ENCODE measurements at places on chromosomes 11 and 22.

- peak; percentile 23 for DNase-seq
Observed at GRCh38 chr11:101848262-101848661, 66.5 kb upstream of the CEP126 start.

DNA sequence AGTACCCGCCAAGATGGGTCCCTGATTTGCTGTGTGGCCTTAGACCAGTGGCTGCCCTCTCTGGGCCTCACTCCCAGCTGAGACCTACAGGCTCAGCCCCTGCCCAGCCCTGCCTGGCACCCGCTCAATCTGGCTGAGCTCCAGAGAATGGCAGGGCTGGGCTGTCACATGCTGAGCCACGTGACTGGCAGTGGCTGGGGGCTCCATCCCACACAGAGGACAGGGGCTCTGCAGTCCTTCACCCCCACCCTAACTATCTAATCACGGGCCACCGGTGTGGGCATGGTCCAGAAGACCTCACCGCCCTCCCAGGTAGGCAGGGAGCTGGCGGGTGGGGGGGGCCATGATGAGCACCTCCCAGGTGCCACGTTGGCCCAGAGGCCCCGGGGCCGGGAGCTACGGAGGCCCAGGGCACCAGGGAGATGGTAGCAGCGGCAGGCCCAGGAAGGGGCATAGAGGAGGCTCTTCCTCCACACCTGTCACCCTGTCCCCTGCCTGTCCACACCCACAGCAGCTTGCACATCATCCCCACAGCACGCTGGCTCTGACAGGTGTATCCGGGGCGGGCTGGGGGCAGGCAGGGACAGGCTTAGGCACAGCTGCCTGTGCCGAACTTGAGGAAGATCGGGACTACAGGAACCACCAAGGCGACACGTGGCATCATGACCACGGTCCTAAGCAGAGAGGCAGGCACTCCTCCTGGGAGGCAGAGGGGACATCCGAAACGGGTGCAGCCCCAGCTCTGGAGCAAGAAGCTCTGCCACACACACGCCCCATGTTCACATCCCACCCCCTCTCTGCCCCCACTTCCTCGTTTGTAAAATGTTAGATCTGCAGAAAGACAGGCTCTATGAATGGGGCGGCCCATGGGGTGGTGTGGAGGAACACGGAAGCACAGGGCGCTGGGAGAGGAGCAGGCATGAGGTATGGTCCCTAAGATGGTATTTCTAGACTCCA lies 1.5 kb upstream of the ALDH3B1 start:
- peak; percentile 99 for DNase-seq

- no peak for DNase-seq
Observed at GRCh38 chr11:107249054-107249453, 208.6 kb downstream of the CWF19L2 start.

DNA sequence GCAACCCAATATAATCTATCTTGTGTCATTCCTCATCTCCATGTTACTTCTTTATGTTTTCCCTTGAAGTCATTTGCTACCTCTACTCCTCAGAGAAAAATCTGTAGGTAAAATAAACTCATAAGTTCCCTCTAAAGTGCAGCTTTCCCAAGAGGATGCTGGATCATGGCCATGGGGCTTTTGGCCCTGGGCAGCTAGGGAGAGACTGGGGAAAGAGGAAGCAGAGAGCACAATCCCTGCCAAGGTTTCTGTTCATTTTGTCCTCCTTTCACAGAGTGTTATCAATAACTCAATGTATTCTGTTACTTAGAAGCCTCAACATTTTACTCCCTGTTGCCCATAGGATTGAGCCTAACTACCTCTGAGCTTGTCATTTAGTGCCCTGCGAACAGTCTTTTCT lies 9.0 kb downstream of the RNF121 start:
- DNase-seq, result no peak

DNA sequence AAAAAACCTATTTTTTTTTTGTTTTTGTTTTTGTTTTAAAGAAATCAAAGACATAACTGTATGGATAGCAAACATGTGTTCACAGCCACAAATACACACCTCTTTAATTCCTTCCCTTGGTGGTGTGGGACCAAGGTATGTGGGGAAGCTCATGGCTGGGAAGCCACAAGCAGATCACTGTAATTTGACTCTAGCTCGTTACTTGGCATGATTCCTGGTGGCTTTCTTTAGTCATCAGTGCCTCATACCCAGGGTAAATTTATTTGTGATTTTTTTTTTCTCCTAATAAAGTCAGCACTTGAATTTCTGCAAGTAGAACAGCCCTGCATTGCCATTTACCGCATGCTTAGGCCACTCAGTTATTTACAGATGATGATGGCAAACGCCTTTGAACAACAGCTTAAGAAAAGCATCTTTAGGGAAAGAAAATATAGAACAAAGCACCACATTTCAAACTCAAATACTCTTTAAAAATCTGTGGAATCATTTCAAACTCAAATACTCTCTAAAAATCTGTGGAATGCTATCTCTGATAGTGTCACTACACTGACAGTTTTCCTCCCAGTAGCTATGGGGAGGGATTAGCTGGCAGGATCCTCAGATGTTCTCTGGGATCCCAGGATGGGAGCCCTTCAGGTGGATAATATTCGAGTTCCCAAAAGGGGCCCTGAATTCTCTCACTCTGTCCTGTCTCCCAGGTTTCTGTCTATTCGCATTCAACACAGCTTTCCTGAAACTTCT lies 687.2 kb downstream of the OPCML start:
- no peak for DNase-seq

GRCh38 chr22:25540166-25540907 lies 24.1 kb upstream of the GRK3 start:
- no peak for DNase-seq

- no peak for DNase-seq
Observed at GRCh38 chr22:27207907-27208306, 550.5 kb downstream of the MIAT start.

DNA sequence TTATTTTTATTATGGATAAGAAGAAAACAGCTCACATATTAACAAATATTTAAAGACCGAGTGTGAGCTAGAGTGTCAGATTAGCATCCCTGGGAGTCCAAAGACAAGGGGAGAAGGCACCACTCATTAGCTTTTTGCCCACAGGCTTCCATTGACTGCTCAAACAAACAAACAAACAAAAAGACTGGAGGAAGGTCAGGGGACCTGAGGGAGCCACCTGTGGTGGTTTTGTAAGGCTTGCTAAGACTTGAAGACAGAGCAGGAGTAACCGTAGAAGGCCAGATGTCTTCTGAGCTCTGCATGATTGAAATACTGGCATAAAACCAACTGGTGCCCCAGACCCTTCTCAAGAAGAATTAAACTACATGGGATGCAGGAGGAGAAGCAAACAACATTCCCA lies 395.2 kb upstream of the CNTN5 start:
- DNase-seq, result no peak

GRCh38 chr11:129410395-129410960 lies 34.8 kb downstream of the BARX2 start:
- no peak for DNase-seq

DNA sequence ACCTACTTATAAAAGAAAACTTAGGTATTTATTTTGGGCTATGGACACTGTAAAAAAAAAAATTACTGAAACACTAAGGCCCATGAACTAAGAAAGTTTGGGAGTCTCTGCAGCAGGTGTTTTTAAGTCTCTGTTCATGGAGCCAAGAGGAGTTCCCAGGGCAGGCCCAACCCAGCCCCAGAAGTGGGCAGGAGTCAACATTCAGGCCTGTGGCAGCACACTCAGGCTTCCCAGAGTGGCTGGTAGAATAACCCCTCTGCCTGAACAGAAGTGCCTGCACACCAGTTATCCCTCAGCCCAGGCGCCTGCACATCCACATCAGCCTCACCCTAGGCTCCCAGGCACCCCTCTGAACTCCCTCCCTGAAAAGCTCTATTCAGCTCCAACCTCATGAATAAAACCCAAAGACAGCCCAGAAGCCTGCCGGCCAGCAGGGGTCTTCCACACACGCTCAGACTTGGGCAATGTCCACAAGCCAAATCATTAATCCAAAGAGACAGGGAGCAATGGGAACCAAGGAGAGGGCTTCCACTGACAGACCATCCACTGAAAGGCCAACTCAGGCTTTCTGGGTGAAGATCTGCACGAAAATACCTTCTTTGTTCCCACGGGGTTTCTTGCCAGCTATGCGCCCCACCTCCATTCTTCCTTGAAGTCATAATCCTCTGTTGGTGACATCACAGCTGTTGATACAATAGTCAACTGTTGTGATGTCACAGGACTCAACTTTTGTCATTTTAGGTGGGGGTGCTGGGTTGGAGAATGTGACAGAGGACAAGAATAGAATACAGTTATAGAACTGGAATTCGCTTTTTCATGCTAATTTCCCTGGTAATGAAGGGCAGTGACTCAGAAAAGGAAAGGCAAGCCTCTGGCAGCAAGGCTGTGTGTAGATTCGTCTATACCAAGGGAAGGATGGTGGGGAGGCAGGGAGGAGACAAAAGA lies 83.7 kb downstream of the RPL27A start:
- no peak for DNase-seq

DNA sequence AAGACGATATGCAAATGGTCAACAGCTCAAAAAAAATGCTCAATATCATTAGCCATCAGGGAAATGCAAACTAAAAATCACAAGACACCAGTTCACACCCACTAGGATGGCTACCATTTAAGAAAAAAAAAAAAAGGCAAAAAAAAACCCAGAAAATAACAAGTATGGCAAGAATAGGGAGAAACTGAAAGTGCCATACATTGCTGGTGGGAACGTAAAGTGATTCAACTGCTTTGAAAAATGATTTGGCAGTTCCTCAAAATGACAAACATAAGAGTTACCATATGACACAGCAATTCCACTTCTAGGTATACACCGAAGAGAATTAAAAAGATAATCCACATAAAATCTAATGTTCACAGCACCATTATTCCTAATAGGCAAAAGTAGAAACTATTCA lies 47.5 kb downstream of the PICALM start:
- DNase-seq, result peak; percentile 28

DNA sequence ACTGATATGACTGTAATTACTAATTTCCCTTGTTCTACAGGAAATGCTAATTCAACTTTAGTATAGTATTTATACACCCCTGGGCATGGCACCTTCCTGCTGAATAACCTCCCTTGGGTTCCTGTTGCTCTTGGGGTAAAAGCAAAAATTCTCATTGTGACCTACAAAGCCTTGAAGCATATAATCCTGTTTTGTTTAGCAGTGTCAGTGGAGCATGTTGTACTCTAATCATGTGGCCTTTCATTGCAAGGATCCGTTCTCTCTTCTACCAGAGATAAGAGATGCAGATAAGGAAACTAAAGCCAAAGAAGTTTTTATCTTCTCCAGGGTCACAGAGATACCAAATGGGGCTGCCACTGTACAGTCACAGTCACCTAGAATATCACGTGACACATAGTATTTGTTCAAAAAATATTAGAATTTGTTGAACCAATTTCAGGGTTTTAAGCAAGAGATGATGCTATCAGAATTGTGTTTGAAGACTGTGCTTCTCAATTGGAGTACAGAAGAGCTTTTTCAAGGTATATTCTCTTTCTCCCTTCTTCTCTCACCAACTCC lies 25.1 kb downstream of the CSRP3 start:
- no peak for DNase-seq

GRCh38 chr22:30079952-30080533 lies at the start of gene HORMAD2:
Gene HORMAD2, plus strand, starts transcription at chr22:30080464. Its CDS starts 13,489 bp downstream, at chr22:30093953.
- DNase-seq, result no peak

GRCh38 chr22:31127181-31127772 lies 4.5 kb downstream of the INPP5J start:
- DNase-seq, result no peak

GRCh38 chr11:128628686-128629085 lies 41.3 kb upstream of the ETS1 start:
- DNase-seq, result no peak

DNA sequence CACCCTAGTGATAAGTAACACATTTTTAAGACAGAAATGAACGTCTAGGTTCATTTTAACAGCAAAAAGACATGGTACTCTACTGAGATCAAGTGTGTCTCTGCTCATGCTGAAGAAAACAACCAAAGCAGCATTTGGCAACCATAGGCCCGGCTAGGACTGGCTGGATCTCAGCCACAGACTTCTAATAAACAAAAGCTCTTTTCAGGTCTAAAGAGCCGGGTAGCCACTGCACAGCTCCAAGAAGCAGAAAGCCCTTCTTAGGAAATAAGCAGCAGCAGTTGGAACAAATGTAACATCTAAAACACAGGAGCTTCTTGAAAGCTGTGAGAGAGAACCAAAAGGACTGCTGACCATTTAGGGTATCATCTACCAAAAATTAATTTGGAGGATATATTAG lies 37.6 kb downstream of the PITPNB start:
- no peak for DNase-seq

DNA sequence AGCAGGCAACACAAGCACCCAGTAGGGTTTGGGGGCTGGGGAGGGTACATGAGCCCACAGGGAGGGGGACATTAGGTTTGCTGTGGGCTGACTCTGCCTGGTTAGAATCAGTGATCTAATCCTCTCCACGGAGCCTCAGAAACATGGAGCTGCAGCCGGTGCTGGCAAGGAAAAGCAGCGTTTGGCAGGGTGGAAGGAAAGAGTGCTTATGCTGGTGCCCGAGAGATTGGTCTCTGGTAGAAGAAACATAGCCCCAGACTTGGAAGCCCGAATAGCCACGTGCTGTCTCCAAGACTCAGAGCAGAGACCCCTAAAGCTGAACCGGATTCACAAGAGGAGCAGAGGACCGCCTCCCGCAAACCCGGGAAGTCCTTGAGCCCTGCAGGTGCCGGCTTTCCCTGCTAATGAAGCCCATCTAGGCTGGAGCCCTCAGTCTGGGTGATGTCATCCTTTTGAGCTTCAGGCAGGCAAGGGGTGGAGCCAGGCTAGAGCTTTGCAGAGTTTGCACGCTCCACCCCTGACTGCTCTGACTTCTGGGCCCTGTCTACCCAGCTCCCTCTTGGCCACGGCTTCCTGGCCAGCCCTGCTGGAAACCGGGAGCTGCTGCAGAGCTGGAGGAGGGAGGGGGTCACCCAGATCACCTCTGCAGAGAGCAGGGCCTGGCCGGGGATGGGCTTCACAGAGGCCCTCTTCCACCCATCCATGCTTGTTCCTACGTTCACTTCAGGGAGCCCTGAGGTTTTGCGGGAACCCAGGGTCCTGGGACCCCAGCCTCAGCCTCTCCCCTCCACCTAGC lies 35.0 kb upstream of the JAM3 start:
- peak; percentile 77 for DNase-seq

- DNase-seq, result no peak
Observed at GRCh38 chr11:122721201-122721963, 65.9 kb downstream of the UBASH3B start.

DNA sequence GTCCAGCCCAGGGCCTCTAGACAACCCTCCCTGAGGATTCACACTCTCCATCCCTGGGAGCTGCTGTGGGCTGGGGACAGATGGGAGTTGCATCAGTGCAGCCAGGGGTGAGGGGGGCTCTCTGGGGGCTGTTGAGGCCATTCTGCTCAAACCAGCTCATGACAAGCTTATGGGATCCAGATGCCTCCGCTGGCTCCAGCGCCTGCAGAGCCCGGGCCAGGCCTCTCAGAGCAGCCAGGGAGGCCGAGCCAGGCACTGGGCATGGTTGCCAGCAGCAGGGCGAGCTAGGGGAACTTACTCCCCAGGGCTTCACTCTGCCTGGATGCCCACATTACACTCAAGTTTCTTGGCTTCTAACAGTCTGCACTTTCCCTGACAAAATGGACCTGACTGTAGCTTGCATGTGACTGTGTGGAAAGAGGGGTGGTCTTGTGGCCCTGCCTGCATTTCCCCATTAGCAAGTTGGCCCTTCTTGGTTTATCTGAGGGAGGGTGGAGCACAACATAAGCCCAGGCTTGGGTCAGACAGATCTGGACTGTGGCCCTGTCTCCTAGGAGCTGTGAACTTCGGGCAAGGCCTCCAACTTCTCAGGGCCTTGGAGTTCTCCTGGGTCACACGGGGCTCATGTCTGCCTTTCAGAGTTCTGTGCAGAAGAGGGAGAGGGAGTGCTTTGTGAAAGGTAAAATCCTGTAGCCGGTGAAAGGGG lies 34.5 kb upstream of the CYB5R3 start:
- no peak for DNase-seq

GRCh38 chr11:61701242-61701886 lies 21.2 kb downstream of the DAGLA start:
- DNase-seq, result peak; percentile 38

Measured in RPMI8226 (cell line).